Activated T-helper 1 cell treated with anti-CD3 and anti-CD28 coated beads, Interleukin-2, amount 50 U/mL, for 16 hours (primary cell): ENCODE measurements at places on chromosomes 1 and 21.

DNA sequence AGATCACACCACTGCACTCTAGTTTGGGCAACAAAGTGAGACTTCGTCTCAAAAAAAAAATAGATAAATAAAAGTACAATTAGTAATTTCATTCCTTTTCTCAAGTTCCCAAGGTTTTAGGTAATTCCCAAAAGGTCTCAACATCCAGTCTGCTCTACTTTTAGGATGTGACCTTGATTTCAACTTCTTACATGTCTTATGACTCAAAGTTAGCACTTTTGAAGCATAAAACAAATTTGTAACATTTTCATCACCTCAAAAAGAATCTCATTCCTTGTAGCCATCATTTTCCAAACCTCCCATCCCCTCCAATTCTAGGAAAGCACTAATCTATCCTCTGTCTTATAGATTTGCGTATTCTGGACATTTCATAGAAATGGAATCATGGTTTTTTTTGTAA lies 32.2 kb downstream of the SNX27 start:
- no peak for DNase-seq

GRCh38 chr1:20819818-20820217 lies 32.7 kb upstream of the HP1BP3 start:
- no peak for DNase-seq

DNA sequence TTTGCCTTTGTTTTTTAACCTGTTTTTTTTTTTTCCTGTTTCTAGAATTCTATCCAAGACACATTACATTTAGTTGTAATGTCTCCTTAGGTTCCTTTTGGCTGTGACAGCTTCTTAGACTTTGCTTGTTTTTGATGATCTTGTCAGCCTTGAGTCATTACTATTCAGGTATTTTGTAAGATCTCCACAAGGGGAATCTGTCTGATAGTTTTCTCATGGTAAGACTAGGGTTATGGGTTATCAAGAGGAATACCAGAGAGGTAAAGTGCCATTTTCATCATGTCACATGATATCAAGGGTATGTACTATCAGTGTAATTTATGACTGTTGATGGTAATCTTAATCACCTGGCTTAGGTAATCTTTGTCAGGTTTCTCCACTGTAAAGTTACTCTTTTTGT lies 99.1 kb upstream of the GFI1 start:
- no peak for DNase-seq

DNA sequence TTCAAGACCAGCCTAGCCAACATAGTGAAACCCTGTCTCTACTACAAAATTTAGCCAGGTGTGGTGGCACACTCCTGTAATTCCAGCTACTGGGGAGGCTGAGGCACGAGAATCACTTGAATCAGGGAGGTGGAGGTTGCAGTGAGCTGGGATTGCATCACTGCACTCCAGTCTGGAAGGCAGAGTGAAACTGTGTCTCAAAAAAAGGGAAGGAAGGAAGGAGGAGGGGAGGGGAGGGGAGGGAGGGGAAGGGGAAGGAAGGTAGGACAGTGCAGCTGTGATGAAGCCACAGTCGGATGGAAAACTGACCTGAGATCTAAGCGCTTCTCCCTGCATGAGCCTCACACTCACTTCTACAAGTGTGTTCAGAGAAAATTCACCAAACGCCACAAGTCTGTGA lies 22.0 kb upstream of the FHAD1 start:
- DNase-seq, result no peak

GRCh38 chr1:87104140-87104539 lies 189.7 kb downstream of the HS2ST1 start:
- no peak for DNase-seq

DNA sequence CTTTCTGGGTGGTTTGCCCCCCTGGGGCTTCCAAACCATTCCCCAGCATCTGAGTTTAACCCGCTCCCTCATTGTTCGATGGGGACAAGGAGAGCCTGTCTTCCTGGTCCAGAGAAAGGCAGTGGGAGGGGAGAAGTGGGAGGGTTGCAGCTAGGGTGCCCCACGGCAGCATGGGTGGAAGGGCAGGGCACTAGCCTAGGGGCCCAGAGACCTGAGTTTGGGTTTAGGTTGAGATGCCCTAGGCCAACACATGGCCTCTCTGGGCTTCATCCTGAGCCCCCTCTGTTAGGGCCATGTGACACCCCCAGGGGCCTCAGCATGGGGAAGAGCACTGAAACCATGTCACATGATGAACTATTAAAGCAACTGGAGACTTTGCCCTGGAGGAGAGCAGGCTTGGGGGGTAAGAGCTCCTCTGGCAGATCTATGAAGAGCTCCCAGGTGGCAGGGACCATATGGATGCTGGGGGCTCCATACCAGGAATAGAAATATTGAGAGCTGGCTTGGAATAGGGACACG lies 9.7 kb upstream of the RUNX3 start:
- no peak for DNase-seq

DNA sequence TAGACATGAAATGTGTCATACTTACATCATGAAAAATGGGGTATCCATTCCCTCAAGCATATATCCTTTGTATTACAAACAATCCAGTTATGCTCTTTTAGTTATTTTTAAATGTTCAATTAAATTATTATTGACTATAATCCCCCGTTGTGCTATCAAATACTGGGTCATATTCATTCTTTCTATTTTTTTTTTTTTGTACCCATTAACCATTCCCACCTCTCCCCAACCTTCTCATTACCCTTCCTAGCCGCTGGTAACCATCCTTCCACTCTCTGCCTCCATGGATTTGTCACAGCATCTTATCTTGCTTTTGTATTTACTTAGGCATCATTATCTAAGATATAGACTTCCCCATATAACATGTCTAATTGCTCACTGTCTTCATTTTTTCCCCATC lies 15.8 kb downstream of the ATG4C start:
- no peak for DNase-seq

DNA sequence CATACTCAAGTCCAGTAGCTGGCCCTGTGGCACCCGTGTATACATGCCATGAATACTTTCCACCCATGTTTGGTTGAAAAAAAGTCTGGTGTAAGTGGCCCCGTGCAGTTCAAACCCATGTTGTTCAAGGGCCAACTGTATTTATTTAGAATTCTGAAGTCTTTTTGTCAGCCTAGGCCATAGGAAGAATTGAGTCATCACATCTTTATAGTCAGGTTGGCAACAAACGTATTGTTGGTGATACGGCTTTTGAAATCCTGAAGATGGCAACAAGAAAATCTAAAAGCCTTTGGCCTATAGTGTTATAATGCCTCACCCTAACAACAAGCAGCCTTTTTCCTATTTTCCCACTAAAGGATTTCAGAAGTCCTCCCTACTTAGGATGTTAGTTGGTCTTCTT lies 363.6 kb downstream of the PLPP3 start:
- DNase-seq, result no peak

- DNase-seq, result no peak
Observed at GRCh38 chr1:1337793-1338147, 6.7 kb downstream of the TAS1R3 start.

GRCh38 chr1:37393173-37394120 lies 80.9 kb upstream of the ZC3H12A start:
- DNase-seq, result no peak

DNA sequence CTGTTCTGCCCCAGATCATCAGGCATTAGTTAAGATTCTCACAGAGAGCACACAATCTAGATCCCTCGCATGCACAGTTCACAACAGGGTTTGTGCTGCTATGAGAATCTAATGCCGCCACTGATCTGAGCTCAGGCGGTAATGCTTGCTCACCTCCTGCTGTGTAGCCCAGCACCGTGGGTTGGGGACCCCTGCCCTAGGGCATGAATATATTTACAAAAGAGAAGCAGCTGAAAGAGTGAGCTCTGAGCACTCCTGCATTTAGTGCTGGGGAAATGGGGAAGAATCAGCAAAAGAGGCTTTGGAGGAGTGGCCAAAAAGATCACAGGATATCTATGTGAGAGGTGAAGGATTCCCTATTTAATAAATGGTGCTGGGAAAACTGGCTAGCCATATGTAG lies 5.6 kb downstream of the CFAP57 start:
- DNase-seq, result no peak

DNA sequence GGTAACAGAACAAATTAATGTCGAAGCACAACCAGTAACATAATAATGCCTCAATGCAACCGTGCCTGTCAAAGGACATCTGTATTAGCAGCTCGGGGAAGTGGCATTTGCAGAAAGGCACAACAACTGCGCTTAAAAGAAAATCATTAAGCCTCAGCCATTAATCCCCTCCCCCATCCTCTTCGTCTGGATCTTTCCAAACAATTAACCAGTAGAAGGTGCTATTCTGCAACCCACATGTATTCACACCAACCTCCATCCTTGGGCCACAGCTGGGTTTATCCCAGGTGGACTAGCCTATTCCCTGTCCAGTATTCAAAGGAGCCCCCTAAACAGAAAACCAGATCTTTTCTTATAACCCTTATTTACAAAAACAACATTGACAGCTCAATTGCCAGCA lies 2.6 kb downstream of the RERE start:
- no peak for DNase-seq

- DNase-seq, result no peak
Observed at GRCh38 chr1:197180252-197180878, 33.9 kb upstream of the ASPM start.

- no peak for DNase-seq
Observed at GRCh38 chr1:75791022-75791421, 5.0 kb downstream of the RABGGTB start.

DNA sequence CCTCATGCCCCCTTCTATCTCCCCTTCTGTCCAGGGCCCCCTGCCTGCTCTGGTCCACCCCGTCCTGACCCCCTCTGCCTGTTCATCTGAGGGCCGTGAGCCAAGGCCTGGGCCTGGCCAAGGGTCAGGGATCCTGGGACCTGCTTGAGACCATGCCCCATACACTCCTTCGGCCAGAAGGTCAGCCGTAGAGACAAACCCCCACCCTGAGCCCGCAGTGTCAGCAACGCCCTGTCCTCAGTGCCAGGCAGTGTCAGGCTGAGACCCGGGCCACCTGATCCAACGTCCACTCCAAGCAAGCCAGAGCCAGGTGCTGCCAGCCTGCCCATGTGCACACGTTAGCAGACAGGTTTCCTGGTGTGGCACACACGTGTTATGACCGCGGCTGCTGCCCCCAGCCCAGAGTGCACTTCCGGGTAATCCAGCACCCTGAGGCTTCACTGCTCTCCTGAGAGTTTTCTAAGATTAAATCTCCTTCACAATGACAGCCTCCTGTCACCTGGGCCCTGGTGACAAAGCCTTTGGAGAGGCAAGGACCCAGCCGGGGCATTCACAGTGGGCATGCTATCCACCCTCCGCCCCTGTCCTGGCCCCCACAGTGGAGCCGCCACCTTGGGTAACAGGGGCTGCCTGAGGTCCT lies 10.1 kb upstream of the SAMD11 start:
- DNase-seq, result no peak

GRCh38 chr1:50502147-50502546 lies 78.9 kb upstream of the DMRTA2 start:
- no peak for DNase-seq

DNA sequence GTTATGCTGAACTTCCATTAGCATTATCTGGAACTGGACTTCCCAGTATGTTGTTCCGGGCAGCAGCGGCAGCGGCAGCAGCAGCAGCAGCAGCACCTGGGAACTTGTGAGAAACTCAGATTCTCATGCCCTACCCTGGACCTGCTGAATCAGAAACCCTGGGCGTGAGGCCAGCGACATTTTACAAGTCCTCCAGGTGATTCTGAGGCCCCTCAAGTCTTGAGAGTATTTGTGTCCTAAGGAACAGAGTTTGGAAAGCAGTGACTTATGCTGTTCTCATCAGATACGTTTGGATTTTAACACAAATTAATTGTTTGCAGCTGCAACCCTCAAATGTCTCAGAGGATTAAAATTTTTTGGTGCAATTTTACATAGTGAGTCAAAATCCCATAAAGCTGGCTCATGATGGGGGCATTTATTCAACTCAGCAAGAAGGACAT lies 157.2 kb upstream of the KAZN start:
- no peak for DNase-seq

GRCh38 chr1:172421974-172422604 lies 1.6 kb downstream of the C1orf105 start:
- DNase-seq, result no peak

DNA sequence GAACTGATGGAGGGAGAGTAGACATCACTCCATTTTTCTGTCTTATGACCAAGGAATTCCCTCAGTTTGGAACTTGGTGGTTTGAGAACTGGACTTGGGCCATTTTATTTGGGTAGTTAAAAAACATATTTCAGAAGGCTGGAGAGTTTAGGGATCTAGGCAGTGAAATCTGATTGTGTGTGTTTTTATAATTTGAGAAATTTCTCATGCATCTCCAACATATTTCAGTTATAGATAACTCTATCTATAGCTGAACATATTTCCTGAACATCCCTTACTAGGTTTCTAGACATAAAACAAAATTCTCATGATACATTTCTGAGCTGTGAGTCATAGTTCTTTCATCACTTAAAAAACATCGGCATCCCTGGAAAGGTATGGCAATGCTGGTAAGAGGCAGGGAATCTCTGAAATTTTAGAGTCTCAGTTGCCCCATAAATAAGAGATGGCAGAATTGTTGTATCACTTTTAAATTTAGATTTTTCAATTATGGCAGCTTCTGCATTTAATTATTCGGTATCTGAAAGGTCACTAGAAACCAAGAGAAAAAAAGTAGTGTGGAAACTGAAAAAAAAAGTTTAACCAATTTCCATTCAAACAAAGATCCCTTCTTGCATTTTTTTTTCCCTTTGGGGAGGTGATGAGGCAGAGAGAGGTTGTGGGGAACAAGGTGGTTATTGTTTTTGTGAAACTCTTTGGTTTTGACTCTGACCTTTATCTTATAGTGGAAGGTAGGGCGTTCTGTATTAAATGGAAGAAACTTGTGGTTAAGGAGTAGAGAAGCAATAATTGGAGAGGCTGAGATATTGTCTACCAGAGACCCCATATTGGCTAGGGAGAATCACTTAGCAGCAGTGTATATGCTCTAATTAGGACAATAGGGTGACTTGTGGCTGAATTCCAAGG lies 102.9 kb downstream of the FASLG start:
- no peak for DNase-seq

DNA sequence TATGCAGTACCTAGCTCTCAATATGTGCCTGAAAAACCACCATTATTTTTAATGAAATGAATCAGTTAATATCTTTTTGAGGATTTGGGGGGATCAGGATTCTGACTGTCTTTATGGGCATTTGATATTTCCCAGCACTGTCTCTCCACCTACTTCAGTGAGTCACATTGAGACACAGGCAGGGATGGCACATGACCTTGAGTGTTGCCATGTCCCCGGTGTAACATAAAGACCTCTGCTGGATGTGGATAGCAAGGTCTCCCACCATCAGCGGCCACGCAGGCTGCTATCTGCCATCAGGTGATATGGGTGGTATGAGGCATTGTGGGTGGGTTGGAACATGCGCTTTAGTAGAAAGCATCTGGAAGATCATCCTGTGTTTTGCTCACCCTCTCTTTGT lies 103.2 kb downstream of the RGL1 start:
- no peak for DNase-seq
